ENCODE measurements at places on chromosomes 2 and 18.

- no peak for DNase-seq
Measured at GRCh38 chr2:49262801-49263560, 108.7 kb upstream of the FSHR start.

DNA sequence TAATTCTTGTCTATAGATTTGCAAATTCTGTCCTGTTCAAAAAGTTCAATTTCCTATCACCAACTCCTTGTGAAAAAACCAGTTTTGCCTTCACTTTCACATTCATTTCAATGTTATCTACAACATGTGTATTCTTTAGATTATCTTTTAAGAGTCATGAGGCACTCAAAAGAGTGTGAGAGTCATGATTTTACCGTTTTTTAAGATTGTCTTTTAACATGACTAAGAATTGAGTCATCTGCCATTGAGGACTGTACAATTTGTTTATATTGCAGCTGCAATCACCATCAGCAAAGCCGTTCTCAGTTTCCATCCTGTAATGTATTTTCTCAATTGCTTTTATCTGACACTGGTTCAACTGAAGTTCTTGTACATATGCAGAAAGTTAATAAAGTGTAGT, 275.8 kb downstream of the LNPK start:
- no peak for DNase-seq

DNA sequence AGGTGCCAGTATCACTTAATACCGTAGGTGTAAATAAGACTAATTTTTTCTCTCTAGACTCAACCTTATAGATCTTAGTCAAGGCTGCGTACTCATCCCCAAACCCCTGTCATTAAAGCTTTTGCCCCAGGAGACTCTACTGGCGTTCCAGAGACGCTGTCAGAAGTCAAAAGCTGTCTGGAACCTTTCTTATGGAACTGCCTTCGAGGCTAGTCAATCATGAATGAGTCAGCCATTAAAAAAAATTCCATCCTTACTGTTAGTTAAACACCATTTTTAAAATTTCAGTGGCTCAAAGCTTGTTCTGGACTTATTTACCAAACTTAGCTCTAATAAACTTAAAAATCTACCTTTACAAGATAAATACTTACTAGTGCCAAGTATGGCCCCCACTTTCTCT, 52.1 kb downstream of the SPRED2 start:
- DNase-seq: no peak

DNA sequence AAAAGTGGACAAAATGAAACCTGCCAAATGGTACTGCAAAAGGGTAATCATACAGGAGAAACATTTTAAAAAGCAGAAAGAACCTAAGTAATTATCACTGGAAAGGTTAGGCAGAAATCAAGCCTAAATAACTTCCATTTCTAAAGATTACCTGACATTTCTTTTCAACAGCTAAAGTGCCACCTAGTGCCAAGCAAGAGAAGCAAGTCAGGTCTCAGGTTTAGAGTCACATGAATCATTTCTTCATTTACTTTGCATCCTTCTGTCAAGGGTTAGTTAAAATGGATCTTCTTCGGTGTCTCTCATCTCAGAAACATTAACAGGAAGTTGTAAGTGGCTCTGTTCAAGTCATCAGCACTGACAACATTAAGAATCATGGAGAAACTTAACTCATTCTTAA, 90.3 kb downstream of the AKAIN1 start:
- DNase-seq: no peak

- DNase-seq: no peak
Measured at GRCh38 chr2:689237-689636, 12.0 kb upstream of the TMEM18 start.

GRCh38 chr2:113260991-113261390, 17.7 kb downstream of the PAX8 start:
- no peak for DNase-seq
